ENCODE measurements at places on chromosomes 1 and 21.

DNA sequence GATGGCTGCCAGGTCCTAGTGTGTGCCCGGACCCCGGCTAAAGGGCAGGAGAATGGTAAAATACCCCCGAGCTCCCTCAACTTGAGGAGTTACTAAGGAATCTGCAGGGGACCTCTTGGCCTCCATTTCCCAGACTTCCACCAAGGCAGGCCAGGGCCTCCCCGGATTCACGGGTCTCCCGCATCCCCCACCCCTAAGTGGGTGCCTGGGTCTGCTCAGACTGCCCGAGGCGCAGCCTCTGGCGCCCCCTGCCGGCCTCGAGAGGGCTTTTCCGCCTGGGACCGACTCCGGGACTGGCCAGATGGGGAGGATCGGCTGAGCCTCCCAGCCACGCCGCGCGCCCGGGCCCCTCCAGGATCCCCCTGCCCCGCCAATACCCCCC lies 1.7 kb downstream of the PLEKHG5 start:
- DNase-seq: no peak

DNA sequence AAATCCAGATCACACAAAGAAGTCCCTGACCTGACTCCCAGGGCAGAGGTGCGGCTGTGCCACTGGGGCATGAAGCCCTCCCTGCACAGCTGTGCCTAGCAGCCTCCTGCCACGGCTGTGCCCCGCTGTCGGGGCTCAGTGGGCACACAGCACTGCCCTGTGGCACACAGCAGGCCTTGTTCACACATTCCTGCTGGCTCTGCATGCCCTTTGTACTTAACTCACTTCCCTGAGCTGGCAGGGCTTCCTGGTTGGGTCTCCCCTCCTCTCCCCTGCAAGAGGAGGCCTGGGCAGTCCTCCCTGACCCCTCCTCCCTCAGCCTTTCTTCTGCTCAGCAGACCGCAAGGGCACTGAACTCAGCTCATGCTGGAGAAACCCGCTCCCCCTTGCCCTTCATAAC lies 14.8 kb downstream of the LHX4 start:
- DNase-seq: no peak

DNA sequence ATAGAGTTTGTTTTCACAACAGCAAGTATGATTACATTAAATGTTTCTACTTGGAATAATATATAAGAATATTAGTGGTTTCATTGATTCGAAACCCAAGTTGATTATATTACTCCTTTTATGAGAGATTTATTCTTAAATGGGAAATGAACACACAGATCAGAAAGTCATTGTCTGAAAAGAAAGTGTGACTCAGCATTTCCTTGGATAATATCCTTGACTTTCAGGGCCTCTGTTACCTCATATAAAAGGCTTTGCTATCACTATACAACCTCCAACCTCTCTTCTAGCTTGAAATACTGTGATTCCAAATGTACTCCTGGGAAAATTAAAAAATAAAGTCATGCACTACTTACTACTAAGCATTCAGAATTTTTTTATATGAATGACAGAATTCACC lies 295.3 kb upstream of the LYPLAL1 start:
- no peak for DNase-seq

GRCh38 chr1:58412071-58412580 lies 134.4 kb downstream of the OMA1 start:
- DNase-seq: no peak

DNA sequence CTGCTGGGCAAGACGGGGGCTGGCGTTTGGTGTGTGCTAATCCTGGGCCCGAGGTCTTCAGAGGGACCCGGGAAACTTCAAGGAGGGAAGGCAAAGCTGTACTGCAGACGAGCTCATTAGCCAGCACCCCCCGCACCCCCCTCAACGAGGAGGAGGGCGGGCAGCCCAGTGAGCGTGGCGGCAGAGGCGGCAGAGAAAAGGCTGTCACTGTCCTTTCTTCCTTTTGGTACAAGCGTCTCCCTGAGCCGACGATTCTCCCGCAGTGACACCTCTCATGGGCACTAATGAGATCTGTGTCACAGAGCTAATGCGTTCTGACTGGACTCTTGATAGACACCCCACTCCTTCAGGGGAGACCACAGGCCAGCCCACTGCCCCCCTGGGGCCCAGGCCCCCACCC lies 29.5 kb downstream of the DMAP1 start:
- no peak for DNase-seq

DNA sequence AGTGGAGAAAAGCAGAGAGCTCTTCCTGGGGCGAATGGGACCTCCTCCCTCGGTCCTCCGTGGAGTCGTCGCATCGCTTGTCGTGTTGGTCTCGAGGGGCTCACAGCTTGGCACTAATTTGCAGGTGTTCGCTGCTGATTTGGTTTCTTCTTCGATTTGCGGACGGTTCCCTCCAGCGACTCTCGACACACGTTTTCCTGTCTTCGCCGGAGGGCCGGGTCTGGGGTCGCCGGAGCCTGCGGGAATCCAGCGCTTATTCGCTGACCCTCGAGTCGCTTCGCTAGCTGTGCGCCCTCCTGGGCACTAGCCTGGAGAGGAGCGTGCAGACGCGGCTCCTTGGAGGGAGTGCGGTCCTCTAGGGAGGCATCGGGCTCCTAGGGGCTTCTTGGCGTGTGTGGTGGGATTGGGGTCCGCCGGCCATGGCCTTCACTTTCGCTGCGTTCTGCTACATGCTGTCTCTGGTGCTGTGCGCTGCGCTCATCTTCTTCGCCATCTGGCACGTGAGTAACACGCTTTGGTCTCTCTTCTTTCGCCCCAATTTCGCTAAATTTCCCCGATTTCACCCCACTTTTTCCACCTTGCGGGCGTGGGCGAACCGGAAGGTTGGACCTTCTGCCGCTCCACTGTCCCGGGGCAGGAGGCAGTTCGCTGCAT lies 766 bp downstream of the CNIH3 start:
- no peak for DNase-seq

DNA sequence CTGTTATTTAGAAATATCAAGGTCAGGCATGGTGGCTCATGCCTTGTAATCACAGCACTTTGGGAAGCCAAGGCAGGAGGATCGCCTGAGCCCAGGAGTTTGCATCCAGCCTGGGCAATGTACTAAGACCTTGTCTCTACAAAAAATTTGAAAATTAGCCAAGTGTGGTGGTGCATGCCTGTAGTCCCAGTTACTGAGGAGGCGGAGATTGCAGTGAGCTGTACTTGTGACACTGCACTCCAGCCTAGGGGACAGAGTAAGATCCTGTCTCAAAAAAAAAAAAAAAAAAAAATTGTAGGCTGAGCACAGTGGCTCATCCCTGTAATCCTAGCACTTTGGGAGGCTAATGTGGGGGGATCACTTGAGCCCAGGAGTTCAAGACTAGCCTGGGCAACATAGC lies 45.3 kb downstream of the PIK3CD start:
- no peak for DNase-seq

DNA sequence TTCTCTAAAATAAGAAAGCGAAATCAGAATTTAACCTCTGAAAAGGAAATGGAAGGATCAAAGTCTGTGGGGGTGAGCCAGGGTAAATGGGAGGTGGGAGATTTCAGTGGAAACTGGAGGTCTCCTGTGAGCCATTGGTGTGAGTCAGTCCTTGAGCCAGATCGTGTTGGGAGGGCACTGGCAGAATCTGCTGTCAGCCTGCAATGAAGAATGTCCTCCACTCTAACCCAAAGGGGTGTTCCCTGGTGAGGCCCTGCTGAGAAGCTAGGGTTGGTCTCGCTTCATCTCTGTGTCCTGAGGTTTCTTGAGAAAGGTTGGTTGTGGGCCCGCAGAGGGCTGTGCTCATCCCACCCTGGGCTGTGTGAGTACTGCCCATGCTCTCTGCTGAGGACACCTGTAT lies 2.4 kb downstream of the QSOX1 start:
- DNase-seq: no peak

GRCh38 chr1:180123463-180123936 lies 31.2 kb upstream of the QSOX1 start:
- no peak for DNase-seq

DNA sequence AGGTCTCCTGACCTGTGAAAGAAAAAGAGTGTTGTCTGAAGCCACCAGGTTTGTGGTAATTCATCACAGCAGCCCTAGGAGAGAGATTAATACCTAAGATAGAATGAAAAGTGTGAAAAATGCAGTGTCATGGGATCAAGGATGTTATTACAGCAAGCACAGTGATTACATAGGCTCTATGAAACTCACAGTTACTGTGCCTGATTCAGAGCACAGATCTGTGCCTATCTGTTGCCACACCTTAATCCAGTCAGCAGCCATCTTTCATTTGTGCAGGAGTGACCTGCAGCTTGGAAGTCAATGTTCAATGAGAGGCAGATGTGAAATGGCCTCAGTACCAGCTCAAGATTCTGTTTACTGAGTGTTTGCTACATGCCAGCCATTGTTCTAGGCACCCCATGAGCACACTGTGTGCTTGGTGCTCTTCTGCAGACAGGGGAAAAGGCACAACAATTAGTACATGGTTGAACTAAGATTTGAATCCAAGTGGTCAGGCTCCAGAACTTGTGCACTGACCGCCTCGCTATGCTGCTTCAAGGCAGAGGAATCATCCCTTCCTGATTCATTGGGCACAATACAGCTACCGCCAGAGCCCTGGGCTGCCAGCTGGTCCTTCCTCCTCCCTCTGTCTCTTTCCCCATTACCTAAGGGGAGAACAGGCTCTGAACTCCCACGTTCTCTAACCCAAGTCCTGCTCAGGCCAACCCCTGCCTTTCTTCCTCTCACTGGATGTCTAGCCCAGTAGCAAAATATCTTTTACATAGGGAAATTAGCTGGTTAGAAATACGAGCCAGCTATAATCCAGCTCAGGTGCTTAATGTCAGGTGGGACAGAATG lies 56.3 kb upstream of the NEK2 start:
- no peak for DNase-seq

- DNase-seq: no peak
Observed at GRCh38 chr1:4323309-4323708, 331.1 kb upstream of the AJAP1 start.

- no peak for DNase-seq
Observed at GRCh38 chr1:179066471-179066870, 15.4 kb upstream of the TOR3A start.

DNA sequence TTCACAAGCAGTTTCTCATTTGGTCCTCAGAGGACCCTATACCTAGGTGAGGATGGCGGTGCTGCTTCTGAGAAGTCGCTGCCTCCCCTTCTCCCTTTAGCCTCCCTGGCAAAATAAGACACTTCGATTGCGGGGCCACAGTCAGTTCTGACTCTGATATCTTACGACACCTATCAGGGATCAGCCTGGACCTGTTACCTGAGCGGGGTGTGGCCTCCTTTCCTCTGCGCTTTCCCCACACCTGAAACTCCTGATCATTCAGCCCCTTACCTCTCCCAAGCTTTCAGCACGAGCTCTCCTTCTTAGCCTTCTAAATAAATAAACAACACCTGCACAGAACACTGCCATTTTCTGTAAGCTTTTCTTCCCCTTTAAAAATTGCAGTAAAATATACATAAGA lies 24.6 kb upstream of the GPR137B start:
- DNase-seq: no peak

- DNase-seq: no peak
Observed at GRCh38 chr1:44409757-44410156, 4.7 kb downstream of the RNF220 start.

GRCh38 chr1:79599257-79599656 lies 592.7 kb upstream of the ADGRL4 start:
- DNase-seq: no peak

DNA sequence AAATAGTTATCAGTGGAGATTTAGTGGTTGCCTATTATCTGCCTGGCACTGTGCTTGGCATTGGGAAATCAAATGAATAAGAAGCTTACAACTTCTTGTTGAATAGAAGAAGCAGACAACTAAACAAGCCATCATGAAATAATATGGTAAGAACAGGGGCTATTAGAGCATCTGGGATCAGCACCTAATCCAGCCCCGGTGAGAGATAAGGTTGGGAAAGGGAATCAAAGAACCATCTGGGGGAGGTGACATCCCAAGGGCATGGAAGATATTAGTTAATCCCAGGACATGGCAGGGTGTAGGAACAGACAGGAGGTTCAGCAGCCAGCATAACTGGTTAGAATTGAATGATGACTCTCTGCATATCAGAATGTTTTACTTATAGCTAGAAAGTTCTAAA lies 36.3 kb upstream of the SUCO start:
- no peak for DNase-seq

DNA sequence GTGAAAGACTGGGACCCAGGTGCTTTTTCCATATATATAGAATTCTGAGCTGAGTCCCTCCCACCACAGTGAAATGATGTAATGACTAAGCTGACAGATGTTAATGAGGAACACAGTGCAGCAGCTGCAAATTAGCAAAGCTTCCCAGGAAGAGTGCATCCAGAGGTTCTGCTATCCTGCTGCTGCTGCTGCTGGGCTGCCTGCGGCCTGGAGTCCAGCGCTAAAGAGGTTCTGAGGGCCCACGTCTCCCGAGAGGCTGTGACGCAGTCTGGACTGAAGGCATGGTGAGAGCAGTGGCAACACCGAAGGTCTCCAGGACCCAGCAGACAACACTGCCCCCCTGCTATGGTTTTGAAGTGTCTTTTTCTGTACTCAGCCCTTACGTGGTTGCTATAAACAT lies 63.9 kb downstream of the URB2 start:
- no peak for DNase-seq

- no peak for DNase-seq
Observed at GRCh38 chr1:182281541-182281940, 110.0 kb downstream of the GLUL start.

DNA sequence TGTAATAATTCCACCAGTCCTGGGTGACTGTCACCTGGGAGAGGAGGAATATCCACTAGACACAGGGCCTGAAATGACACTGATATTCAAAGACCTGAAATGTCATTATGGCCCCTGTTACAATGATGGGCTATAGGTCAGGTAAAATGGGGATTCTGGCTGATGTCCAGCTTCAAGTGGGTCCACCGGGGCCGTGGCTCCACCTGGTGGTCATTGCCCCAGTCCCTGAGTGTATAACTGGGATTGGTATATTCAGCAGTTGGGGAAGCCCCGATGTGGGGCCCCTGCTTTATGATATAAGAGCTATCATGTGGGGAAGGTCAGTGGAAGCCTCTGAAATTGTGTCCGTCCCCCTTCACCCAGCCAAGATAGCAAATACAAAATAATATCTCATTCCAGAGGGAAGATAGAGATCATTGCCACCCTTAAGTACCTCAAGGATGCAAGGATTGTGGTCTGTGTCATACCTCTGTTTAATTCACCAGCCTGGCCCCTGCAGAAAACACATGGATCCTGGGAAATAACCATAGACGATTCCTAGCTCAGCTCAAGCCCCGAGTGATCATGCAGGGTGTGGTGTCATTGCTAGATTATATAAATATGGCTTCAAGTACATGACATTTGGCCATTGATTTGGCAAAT lies 19.4 kb downstream of the PLEKHO1 start:
- no peak for DNase-seq

DNA sequence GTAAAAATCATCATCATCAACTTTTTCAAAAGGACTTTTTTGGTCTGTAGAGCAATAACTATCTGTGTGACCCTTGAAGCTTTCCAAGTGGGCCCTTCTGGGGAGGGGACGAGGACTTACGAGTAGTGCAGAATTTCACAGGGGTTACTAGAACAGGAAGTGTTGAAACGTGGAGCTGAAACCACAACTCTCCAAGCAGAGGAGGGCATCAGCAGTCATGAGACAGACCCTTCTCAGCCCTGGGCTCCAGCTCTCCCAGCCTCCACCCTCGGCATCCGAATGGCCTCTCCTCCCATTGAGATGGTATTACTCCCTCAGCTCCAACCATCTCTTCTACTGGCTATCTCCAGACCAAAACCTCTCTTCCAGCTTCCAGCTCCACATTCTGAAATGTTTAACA lies 3.6 kb downstream of the FAM89A start:
- DNase-seq: no peak

GRCh38 chr1:17011439-17012307 lies at the start of gene ATP13A2:
Gene ATP13A2 (minus strand): TSS chr1:17011928. CDS start chr1:17011738, 190 bp downstream.
- peak; percentile 91 for DNase-seq
